ENCODE measurements at places on chromosomes 12 and 14.

DNA sequence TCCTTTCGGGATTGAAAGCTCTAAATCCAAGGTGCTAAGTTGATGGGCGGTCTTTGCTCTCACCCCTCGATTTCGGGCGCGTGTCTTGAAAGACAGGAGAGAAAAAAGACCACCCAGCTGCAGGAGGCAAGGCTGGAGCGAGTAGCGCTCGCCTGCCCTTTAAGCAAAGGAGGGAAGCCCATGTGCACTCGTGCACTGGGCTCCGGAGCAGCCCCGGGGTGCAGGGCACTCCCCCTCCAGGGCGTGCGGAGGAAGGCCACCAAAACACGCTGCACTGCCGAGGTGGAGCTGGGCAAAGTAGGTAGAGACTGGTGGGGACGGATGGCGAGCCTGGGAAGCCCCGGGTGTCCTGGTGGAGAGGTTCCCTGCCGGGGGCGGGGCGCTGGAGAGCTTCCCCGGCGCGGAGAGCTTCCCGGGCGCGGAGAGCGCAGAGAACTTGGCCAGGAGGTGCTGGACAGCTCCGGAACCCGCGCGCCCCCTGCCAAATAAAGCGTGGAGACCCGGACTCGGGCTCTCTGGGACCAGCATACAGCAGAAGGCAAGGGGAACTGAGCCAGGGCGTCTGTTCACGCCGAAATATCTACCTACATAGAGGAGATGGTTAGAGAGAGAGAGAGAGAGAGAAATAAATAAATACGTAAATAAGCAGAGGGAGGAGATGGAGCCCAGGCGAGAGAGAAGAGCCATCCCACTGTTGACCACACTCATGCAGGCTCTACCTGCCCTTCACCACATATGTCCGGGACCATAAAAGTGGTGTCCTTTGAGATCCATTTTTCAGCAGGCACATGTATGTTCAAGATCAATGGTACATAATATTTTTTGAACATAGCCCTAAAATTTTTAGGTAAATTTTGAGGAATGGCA, 662 bp upstream of the NELL2 start:
- DNase-seq, result no peak

DNA sequence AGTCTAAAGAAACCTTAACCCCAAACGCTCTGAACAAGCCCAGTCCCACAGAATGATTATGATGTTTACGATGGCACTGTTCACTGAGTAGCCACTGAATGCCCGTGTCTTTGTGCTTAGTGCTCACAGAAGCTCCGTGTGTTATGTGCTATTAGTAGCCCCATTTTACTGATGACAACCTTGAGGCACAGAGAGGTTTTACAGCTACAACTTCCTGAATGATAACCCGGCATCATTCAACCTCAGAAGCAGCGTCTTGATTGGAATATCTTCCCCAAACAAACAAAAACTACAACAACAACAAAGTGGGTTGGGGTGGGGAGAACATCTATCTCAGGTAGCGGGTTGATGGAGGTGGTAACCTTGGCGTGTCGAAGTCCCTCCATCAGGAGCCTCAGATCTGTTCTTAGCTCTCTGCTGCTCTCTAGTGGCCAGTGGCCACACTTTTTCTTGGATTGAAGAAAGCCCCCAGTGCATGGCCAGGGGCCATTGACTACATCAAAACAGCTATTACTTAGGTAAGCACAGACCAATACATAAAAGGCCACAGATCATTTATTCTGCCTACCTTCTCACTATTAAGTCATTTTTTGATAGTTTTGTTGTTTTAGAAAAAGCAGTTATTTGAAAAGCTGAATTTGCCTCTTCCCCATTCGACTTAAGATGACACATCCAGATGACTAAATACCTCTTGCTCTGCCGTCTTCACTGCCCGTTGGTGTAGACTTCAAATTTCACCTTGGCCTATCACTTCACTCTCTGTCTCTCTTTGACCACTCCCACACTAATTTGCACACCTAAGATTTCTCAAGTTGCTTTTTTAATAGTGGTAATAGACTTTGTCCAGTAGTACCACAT, 376.9 kb downstream of the GALC start:
- no peak for DNase-seq

GRCh38 chr12:92394895-92395294, 249.2 kb upstream of the BTG1 start:
- DNase-seq, result no peak

DNA sequence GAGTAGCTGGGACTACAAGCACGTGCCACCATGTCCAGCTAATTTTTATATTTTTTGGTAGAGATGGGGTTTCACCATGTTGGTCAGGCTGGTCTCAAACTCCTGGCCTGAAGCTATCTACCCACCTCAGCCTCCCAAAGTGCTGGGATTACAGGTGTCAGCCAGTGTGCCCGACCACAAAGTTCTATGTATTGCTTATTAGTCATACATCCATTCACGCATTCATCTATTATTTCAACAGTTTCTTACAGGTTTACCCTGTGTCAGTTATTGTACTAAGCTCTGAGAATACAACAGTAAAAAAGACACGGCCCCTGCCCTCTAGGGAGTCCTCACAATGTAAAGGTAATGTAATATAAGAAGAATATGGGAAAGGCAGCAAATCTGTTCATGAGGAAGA, 188.9 kb upstream of the BTG1 start:
- DNase-seq, result no peak

DNA sequence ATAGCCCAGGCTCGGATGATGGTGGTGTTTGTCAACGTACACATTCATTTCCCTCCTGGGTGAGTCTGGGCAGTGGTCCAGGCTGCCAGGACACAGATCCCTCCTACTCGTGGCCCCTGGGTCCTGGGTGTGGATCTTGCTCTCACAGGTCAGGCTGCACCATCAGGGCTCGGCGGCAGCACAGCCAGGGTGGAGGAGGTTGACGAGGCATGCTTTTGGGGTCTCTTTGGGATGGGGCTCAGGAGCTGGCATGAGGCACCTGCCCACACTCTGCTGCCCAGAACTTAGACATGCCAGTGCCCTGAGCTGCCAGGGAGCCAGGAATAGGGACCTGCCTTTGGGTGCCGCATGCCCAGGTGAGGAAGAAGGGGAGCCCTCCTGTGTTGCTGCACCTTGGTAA, 9.7 kb downstream of the TMEM121 start:
- DNase-seq, result no peak

DNA sequence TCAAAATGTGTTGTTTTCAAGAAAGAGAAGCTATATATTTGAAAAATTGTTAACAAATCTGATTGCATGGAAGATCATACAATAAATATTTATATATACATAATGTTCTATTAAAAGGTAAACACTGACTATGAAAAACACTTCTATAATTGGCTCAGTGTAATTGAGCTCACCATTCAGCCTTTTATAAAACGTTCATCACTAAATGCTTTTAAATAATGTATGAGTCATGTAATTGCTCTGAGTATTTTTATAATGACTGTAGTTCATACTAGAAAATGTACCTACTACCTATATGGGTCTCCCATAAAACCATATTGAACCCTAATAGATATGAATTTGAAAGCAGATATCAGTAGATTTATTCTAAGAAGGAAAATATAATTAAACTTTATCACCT, 240.4 kb upstream of the MGAT4C start:
- DNase-seq, result no peak

DNA sequence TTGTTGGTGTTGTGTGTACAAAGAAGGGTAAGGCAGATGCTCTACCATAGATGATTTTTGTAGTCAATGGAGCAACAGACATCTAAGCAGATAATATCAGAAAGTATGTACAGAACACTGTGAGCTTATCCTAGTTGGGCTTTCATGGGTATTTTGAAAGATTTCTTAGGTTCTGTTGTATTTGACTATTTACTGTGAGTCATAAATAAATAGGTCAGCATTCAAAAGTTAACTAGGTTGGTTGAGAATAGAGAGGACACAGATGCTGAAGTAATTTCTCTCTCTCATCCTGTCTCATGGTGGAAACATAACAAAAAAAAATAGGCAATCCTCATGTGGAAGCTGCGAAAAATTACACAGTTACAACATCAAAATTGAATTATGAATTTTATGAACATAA, 413.5 kb downstream of the CCDC91 start:
- no peak for DNase-seq

GRCh38 chr14:79137045-79137430, 966.9 kb downstream of the NRXN3 start:
- DNase-seq, result no peak

DNA sequence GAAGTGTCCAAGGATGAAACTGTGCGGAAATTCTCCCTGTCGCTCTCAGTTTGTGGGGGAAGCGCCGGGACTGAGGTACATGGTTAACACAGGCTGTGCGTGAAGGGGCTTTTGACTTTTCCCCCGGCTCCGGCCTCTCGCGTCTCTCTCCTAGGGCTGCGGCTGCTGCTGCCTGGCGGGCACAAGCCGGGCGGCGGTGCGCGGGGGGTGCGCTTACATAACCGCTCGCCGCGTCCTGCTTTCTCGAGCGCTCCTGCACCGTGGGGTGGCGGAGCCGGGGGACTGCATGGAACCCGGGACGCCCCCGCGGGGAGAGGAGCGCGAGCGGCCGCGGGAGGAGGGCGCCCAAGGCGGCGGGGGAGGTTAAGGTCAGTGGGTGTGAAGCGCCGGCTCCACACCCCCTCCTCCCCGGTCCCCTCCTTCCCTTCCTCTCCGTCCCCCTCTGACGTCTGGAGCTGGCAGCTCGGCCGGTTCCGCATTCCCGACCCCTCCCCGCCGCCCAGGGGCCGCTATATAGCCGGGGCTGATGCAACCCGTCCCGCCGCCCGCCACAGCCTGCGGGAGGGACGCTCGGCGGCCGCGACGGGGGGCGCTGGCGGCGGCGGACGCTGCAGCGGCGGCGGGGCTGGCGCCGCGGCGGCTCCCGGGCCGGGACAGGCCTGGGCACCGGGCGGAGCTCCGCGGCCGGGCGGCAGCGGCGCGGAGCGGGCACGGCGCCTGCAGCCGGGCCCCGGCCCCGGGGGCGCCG, at the start of gene JDP2:
Gene JDP2, plus strand, starts transcription at position 541 of the 748 bp plus-strand sequence. CDS start 9,899 bp downstream, outside the sequence.
- peak; percentile 81 for DNase-seq

GRCh38 chr12:124147027-124147426, 147.9 kb upstream of the RFLNA start:
- DNase-seq, result no peak

DNA sequence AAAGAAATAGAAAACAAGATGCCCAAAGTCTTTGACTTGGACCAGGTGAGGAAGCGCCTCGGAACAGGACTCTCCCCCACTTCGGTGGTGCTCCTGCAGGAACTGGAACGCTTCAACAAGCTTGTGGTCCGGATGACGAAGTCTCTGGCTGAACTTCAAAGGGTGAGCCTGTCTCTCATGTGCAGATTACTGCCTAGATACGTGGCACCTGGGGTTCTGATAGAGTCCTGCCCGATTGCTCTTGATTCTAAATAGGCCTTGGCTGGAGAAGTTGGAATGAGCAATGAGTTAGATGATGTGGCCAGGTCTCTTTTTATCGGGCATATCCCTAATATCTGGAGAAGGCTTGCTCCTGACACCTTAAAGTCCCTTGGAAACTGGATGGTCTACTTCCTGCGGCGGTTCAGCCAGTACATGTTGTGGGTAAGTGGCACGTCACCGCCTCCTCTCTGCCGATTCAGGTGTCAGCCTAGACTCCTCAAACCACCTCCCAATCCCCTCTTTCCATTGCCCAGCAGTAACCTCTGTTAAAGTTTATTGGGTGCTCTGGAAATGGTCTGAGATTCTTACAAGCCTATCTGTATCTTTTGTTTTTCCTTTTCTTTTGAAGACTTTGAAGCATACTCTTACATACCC, 40.8 kb downstream of the CCDC92 start:
- no peak for DNase-seq

DNA sequence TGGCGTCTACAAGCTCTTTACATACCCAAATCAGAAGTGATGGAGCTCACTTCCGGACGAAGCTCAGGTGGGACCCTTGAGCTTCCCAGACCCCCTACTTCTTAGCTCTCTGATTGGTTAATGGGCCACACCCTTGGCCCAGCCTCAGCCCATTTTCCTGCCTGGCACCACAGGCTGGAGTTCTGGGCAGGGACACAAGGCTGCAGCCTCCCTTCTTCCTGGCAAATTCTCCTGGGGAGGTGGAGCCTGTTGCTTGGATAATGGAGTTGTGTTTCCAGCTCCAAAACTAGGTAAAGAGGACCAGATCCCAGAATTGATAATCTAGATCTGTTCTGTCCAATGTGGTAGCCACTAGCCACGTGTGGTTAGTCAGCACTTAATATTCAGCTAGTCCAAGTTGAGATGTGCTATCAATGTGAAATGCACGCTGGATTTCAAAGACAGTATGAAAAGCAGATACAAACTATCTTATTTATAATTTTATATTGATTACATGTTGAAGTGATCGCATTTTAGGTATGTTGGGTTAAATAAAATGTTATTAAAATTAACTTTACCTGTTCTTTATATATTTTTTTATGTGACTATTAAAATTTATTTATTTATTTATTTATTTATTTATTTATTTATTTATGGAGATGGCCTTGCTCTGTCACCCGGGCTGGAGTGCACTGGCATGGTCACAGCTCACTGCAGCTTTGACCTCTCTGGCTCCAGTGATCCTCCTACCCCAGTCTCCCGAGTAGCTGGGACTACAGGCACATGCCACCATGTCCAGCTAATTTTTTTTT, 12.6 kb upstream of the FAIM2 start:
- DNase-seq, result no peak

DNA sequence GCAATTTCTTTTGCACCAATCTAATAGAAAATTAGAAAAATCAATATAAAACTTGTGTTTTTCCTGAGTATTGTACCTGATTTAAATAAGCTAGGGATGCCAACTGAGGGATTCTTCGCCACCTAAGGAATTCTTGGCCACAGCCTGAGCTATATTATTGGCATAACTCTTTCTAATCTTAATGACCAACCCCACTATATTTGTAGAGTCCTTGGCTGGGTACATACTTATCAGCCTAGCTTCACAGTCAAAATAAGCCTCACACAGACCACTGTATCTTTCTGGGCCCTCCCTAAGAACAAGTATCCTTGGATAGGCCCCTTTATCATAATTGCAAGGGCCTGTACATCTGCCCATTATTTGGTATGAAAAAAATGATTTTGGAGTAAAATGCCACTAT, 247.1 kb downstream of the DUSP6 start:
- no peak for DNase-seq

DNA sequence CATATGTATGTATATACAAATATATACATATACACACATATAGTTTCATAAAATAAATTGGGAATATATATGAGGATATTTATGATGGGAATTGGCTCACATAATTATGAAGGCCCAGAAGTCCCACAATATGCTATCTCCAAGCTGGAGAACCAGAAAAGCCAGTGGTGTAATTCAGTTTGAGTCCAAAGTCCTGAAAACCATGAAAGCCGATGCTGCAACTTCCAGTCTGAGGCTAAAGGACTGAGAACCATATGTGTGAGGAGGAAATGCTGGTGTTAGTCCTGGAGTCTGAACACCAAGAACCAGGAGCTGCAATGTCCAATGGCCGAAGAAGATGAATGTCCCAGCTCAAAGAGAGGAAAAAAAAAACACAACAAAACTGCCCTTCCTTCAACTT, 65.5 kb upstream of the PRKD1 start:
- DNase-seq, result no peak

GRCh38 chr14:83372271-83372670, 1838.6 kb upstream of the SEL1L start:
- no peak for DNase-seq
